ENCODE measurements at places on chromosomes 3 and 15.
A peak's percentile ranks its signal among the peaks of the same experiment; 100 is the strongest.

DNA sequence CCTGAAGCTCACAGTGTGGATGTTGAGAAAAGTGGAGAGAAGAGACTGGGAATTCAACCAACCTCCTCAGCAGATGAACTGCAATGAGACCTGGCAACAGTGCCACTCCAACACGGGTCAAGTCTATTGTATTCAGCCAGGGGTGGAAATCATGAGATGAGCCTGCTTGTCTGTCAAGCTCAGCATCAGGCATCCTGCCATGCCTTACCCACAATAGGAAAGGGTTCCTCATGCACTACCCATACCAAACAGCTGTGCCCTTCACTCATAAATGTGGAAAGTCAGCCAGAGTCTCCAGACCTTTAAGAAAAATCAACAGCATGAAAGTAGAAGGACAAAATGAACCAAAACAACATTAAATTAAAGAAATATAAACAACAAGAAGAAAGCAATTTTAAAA, 542.1 kb downstream of the EPHB1 start:
- no peak for DNase-seq

GRCh38 chr15:57777003-57777402, 70.5 kb downstream of the POLR2M start:
- DNase-seq: peak; percentile 85

DNA sequence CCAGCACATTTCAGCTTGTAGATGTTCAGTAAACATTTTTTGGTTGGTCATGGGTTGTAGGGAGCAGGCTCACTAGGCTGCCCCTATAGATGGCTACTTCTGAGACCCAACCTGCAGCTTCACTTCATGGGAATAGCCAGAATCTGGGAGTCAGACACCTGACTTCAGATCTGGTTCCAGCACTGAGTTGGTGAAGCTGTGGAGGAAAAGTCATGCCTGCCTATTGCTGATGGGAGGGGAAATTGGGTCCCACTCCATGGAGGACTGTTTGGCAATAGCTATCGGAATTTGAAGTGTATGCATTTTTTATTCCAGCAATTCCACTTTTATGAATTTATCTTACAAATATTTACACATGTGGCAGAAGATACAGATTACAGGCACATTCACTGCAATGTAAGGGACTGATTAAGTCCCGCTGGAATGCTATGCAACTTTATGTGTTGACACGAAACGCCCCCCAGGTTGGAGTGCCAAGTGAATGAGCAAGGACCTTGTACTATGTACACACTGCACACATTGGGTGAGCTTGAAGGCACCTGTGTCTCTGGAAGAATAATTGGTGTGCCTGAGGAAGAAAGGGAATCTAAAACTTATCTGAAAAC, 7.8 kb upstream of the CCR1 start:
- DNase-seq: no peak

- no peak for DNase-seq
Measured at GRCh38 chr3:13746385-13746784, 133.5 kb downstream of the WNT7A start.

- no peak for DNase-seq
Measured at GRCh38 chr3:157626817-157627216, 123.6 kb upstream of the VEPH1 start.

Measured in DND-41 (cell line).